ENCODE measurements at places on chromosomes 5 and 9. TPM values are rescaled to one million over a fixed set of nuclear protein-coding genes. Genes with fewer than 3 reads are reported as not detected.

DNA sequence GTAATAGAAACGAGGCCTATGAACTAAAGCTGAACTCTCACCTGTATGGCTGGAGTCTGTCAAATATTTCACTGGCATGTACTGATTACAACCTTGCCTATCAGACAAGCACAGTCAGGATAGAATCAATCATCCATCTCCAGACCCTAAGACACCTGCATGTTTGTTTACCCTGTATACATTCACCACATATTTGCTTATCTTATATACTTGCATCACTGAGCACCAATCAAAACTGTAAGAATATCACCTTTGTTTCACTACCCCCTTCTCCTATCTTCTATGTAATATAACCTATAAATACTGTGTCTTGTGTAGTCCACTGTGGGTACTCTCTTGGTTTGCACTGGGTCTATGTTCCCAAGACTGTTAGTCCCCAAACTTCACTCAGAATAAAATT is 1085.7 kb downstream of the TAF11L14 start:
- DNase-seq: no peak

The MEIKIN gene
- total RNA-seq: 0.93 TPM

The ANKRD33B gene
- total RNA-seq: 9.9 TPM

DNA sequence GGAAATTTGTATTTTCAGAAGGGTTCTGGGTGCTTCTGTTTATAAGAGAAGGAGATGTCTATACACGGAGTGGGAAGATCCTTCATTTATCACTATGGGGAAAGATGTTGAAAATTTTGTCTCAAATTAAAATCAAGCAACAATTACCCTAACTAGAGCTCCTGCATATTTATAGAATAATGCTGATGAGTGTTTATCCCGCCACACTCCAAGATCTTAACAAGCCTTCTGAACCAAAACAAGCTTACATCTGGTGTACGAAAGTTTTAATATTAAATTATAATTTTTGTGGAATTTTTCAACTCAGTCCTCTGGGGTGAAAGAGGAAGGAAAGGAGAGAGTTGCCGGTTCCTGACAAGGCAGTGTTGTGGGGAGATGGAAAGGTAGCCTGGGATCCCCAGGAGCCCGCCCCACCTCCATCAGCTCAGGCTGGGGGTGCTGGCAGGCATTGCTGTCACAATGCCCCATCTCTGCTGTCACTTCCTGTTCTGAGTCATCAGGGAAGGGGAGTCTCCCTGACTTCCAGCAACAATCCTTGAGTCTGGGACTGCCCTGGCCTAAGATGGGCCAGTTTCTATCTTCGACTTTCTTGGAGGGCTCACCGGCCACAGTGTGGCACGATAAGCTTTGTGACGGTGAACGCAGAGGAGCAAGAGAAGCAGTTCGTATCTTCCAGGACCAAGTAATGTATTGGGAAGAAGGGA is 64.5 kb downstream of the ERAP1 start:
- DNase-seq: no peak

DNA sequence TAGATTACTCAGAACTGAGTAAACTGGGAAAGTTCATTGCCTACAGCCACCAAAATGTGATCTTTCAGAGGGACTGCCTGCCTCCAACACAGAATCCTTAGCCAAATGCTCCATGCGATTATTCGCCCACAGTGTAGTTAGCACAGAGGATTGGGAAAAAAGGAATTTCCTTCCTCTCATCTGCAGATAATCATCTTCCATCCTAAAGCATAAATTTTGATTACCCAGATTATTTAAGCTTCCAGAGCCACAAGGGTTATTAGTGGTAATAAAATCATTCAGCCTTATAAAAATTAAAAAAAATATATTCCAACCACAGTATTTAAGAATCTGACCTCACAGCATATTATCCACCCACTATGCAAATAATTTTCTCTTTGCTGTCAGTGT is 285.3 kb upstream of the GRAMD2B start:
- DNase-seq: no peak

The ARHGEF37 gene
- 0.77 TPM for total RNA-seq

- DNase-seq: peak; percentile 31
Observed at GRCh38 chr9:76687861-76688391, 76.3 kb upstream of the PCA3 start.

- DNase-seq: no peak
Observed at GRCh38 chr9:85897848-85898247, 43.1 kb upstream of the NAA35 start.

DNA sequence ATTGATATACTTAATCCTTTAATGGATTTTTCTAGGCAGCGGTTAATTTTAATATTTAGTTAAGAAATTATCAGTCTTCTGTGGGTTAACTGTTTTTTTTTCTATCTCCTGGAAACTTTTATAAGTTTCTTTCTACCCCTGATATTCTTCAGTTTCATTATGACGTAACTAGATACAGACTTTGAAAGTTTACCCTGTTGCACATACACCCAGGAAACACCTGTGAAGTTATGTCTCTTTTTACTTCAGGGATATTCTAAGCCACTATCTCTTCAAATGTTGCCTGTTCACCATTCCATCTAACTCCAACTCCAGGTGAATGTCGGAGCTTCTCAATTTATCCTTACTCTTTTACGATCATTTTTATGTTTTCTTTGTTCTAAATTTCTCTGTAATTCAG is 329.0 kb downstream of the ICE1 start:
- no peak for DNase-seq

The CCNB1 gene
- total RNA-seq: 178 TPM

DNA sequence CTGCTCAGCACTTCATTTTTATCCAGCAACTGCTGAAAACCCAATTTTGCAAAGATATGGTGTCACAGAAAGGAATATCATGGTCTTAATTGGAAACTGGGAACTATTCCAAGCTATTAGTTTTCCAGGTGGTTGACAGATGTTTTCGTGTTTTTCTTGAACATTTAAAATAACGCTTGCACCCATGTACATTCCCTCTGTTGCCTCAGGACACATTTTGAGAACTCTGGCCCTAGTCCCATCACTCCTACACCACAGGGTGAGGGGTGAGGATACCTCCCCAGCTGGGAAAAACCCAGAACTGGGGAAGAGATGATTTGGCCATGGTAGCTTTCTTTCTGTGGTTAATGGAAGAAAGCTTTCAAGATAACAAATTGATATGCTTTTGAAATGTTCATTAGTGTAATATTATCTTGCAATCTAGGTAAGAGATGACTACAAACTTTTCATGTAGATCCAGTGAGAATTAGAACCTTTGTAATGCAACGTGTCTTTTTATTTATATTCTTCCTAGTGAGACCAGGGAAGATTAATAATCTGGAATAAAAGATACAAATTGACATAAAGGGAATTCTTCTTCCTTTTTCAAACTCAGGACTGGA is 627.0 kb downstream of the RAB3C start:
- DNase-seq: no peak

The CACNA1B gene
- 0.17 TPM for total RNA-seq

DNA sequence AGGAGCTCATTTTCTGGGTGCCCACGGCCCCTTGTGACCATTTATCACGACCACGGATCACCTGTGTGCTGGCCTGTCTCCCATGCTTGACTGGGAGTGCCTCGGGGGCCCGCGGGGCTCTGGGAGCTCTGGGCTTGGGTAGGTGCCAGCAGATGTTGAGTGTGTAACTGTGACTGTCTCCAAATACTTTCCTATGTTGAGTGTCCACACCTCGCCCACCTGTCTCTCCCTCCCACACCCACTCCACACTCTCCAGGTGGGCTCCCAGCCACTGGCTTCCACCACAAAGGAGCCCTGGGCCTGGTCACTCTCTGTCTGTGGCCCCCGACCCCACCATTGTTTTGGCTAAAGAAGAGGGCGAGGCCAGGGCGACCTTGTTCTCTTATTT is 196.4 kb downstream of the CDK5RAP2 start:
- no peak for DNase-seq

DNA sequence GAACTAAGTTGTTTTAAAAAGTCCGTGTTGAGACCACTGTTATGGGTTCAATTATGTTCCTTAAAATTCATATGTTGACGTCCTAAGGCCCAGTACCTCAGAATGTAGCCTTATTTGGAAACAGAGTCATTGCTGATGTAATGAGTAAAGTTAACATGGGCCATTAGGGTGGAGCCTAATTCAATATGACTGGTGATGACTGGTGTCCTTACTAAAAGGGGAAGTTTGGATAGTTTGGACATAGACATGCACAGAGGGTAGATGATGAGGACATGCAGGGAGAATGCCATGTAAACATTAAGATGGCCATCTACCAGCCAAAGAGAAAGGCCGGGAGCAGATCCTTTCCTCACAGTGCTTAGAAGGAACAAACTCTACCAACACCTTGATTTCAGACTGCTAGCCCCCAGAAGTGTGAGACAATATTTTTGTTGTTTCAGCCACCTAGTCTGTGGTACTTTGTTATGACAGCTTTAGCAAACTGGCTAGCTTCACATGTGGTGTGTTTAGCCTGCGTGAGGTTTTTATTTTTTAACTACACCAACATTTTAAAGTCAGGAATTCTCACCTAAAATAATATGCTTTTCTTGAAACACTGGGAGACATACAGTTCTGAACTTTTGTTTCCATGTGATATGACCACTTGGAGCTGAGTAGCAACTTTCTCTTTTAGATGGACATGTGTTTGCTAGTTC is 135.3 kb downstream of the YIPF5 start:
- DNase-seq: no peak

The LCN12 gene
- 2.1 TPM for total RNA-seq

DNA sequence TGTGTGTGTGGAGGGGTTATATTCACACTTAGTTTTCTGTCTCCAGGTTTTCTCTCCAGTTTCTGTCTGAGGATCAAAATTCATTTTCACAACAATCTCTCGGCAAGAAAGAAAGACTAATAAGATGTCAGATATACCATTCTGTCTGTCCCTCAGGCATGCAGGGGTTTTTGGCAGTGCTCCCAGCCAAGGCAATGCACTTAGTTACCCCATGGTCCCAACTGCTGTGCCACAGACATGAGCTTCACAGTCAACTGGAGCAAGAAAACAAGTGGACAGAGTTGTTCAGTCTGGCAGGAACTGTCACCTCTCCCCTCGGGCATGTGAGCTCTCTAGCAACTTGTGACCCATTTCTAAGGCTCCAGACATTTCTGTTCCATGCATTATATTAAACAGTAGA is 101.7 kb upstream of the LHFPL2 start:
- DNase-seq: no peak

The LHFPL2 gene
- 0.05 TPM for total RNA-seq

DNA sequence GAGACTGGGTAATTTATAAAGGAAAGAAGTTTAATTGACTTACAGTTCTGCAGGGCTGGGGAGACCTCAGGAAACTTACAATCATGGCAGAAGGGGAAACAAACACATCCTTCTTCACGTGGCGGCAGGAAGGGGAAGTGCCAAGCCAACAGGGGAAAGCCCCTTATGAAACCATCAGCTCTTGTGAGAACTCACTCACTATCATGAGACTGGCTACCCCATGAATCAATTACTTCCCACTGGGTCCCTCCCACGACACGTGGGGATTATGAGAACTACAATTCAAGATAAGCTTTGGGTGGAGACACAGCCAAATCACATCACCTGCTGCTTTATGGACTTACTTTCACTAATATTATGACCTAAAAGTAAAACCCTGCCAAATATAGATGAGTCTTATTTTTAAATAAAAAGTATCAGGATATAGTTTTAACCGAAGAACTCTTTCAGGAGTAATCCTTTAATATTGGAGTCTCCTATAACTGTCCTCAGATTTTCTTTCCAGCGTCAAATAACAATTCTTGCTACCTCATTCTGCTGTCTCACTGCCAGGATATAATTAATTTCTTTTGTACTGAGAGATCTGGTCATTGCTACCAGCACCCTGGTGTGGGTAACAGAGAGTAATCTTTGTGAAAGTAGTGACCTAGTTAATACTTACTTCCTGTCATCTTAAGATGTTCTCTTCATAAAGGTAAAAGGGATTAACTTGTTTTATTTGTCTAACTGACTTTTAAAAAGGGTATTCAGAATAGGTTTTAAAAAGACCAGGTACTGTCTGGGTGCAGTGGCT is 68.6 kb downstream of the NLN start:
- peak; percentile 39 for DNase-seq

DNA sequence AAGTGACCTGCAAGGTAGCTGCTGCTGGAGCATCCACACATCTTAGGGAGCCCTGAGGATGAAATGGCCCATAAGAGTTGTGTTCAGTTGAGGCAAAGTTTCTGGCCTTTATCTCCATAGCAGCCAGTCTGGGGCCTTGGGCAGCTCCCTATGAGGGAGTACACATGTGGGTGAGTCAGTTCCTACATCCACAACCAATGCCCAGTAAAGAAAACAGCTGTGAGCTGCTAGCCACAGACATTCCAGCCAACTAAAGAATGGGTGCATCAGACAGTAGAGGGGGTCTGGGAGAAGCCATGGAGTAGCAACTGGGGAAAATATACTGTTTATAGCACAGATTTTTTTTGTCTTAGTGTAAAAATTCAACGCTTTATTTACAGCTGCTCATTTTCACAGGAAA is 720.7 kb downstream of the TLE1 start:
- no peak for DNase-seq

GRCh38 chr5:71839096-71839884 is 120.2 kb downstream of the CARTPT start:
- DNase-seq: no peak

The TRPM3 gene
- total RNA-seq: not detected

- DNase-seq: no peak
Observed at GRCh38 chr9:134517069-134517680, 124.4 kb upstream of the COL5A1 start.

DNA sequence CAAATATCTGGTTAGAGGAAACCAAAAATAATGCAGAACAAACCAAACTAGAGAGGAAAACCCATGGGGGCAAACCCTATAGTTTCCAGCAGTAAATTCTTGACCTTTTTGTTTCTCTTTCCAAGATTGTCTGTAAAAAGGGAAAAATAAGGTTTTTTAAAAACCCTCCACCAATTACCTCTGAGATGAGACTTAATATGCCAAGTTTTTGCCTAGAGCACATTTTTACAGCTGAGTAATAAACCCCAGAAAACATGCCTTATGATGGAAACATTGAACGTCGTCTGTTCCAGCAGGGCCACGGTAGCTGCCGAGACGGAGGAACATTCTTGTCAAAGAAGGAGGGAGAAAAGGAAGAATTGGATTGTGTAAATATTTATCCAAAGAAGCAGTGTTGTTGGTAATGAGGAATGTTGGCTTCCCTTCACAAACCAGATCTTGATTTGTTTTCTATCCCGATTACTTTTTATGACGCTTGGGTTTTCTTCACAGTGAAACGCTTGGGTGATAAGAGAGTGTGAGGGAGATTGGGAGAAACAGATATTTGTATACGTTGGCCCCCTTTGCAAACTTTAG is 17.3 kb upstream of the MSX2 start:
- no peak for DNase-seq

The C9 gene
- total RNA-seq: not detected

- no peak for DNase-seq
Observed at GRCh38 chr5:118604106-118604505, 384.2 kb downstream of the DTWD2 start.

- DNase-seq: no peak
Observed at GRCh38 chr5:151917904-151918303, 6.7 kb downstream of the GLRA1 start.

- DNase-seq: no peak
Observed at GRCh38 chr9:91746357-91746756, 203.7 kb downstream of the ROR2 start.

The C1QTNF3 gene
- total RNA-seq: 2.5 TPM

Measured in activated CD4-positive, alpha-beta memory T cell treated with anti-CD3 and anti-CD28 coated beads for 36 hours (primary cell).